Fibroblast of the aortic adventitia (primary cell): ENCODE measurements at places on chromosomes 4 and X.

DNA sequence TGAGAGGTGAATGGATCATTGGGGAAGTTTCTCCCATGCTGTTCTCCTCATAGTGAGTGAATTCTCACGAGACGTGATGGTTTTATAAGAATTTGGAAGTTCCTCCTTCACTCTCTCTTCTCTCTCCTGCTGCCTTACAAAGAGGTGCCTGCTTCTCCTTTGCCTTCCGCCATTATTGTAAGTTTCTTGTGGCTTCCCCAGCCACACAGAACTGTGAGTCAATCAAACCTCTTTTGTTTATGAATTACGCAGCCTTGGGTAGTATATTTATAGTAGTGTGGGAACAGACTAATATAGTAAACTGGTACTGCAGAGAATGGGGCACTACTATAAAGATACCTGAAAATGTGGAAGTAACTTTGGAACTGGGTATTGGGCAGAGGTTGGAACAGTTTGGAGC, 7.8 kb upstream of the CTAG2 start:
- DNase-seq: no peak

DNA sequence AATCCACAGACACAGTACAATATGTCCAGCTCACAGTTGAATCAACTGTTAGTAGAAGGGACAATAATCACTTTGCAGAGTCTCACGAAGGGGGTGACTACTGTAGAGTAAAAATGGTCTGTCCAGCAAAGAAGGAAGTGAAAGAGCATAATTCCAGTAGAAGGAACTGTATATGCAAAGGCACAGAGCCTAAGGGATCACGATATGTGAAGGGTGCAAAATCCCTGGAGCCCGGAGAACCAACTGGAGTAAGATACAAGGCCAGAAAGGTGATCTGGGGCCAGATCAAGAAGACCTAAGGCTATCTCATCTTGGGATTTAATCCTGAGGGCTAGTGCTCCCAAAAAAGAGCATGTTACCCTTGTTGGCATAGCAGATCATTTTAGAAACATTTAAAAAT, 192.7 kb upstream of the LDB2 start:
- DNase-seq: no peak

GRCh38 chr4:89316931-89317366, 9.3 kb upstream of the GPRIN3 start:
- peak; percentile 6 for DNase-seq

DNA sequence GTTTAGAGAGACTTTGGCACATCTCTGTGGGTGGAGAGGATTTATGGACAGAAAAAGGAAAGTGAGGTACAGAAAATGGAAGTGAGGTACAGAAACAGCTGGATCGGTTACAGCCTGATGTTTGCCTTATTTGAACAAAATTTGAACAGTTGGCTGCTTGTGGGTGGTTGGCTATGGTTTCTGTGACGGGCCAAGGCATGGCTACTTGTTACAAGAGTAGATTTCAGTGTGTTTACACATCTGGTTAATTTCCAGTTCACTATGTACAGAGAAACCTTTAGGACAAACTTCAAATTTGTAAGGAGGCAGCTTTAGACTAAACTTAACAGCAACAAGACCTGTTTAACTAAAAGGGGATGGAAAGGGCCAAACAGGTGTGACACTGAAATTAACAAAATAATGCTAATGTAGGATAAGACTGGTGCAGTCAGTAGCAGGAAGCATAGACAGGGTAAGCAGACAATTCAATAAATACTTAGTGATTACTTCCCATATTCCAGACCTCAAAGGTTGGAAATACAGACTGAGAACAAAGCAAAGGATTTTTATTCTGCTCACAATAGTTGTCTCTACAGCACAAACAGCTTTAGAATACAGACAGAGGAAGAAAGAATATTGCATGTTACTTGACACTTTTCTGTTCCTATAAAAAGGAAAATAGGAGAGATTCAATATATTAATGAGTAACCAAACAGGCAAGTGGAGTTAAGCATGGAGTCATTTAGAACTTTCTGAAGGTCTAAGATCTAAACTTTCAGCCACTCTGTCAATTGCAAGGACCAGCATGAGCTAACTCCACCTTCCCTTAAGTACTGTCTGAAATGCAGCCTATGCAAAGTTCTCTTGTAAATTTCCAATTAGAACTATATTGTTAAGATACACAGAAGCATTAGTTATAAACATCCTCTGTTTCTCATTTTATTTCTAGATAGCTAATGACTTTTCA, 294.4 kb upstream of the FAT4 start:
- no peak for DNase-seq
